ENCODE measurements at places on chromosomes 2 and 18.

DNA sequence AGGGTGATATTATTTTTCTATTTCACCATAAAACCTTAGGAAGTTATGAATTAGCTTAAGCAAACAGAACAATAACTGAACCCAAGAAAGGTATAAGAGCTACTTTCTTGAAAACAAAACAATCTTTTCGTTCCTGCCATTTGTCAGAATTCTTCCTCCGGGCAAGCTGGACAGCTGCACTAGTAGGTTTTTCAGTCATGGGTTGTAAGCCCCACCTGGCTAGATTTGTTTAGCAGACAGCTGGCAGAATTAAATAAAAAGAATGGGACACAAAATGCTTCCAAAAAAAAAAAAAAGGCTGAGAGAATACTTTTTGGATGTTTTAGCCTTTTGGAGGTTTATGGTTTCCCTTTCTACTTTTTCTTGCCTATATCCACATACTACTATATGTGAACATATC, 694.1 kb downstream of the ARHGAP15 start:
- no peak for DNase-seq

GRCh38 chr2:127619203-127619590, 26.8 kb upstream of the GPR17 start:
- no peak for DNase-seq

- no peak for DNase-seq
Measured at GRCh38 chr2:161991991-161992390, 82.0 kb downstream of the DPP4 start.

DNA sequence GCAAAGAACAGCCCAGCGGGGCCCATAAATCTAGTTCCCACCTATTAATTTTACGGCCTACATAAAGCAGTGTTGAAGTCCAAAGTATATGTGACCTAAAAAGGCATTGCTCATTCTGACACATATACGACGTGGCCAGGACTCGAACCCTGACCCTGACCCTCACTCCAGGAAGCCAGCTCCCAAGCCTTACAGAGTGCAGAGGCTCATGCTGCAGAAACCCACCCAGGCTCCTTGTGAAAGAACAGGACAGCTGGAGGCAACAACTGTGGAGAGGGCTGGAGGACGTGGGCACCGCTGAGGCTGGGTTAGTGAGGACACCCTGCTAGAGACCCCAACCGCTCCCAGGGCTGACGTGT, 221.6 kb downstream of the CYP26B1 start:
- no peak for DNase-seq

GRCh38 chr2:37645362-37645761, 26.1 kb downstream of the CDC42EP3 start:
- DNase-seq = no peak

GRCh38 chr2:57093020-57093419, 909.2 kb downstream of the CCDC85A start:
- no peak for DNase-seq

GRCh38 chr2:219562049-219563020, 9.0 kb downstream of the OBSL1 start:
- DNase-seq = no peak

DNA sequence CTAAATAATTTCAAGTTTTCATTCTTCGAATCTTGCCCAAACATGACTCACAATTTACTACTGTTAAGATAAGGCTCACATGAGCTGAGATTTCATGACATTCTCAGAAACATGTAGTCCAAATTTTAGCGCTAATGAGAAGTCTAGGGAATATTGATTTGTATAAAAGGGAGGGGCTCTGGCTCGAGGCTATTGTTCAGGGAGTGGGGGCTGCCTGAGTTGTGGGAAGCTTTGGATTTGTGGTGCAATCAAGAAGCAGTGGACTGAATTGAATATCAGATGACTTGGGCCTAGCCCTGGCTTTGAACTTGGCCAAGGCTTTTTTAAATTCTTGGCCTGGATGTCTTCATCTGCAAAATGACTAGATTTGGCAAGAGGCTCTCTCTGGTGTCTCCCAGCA, 674.9 kb upstream of the FANCL start:
- no peak for DNase-seq

- DNase-seq = no peak
Measured at GRCh38 chr2:160650196-160651118, 156.8 kb upstream of the RBMS1 start.

DNA sequence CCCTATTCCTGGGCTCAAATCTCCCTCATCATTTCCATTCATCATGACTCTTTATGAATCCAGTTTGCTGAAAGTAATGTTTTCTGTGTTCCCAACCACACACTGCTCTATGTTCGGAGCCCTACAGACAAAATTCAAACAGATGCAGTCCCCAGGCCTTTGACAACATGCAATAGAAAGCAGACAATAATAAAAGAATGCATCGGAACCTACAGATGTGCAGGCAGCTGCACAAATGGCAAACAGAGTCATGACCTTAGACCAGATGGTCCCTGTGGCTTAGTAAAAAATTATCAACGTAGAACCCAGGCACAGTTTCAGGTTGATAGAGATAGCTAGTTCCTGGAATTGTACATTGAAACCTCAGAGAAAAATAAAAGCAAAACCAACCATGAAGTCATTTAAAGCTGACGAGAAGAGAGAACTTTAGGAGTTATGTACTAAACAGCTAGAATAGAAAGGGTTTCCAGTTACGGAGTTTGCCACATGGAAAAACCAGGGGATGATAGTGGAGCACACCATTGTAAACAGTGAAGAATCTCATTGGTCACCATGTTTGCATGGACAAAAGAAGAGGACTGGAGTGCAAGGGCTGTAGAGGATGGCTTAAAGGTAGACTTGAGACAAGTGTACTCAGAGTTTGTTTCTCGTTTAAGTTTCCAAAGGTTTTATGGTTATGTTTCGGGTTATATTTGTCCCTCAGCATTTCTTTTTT, 23.2 kb upstream of the ACVR1 start:
- DNase-seq = no peak

DNA sequence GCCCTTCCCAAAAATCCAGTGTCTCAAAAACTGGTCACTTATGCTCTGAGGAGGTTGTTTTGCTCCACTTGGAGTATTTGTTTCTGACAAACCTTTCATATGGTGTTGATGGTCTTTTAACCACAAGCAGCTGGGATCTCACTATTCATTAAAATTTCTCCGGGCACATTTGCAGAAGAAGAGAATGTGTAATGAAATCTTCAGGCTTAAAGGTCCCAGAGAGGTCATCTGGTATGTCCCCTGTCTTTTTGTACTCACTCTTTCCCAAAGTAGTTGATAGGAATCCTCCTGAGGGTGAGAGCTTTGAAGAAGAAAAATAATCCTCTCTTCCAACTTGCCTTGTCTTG, 430.8 kb downstream of the SETBP1 start:
- no peak for DNase-seq
